RPMI8226 (cell line): ENCODE measurements at places on chromosomes 6 and 20.

GRCh38 chr20:49819702-49820101 is 7.1 kb downstream of the SLC9A8 start:
- DNase-seq = no peak

- no peak for DNase-seq
These were observed 9.5 kb upstream of the THBD start for GRCh38 chr20:23059001-23059400.

DNA sequence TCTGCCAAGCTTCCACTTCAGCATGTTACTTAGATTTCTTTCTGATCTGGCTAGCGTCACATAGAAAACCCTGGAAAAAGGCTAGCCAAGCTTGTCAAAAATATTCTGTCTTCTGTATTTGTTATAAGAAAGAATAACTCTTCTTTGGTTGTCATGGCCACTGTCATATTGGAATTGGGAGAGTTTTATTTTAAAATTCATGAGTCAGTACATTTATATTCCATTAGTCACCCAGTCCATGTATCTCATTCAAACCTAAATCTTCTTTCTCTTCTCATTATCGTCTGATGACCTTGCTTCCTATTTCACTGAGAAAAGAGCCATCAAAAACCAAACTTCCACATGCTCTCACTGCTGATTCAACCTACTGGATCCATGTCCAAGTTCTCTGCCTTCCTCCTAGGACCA is 65.7 kb downstream of the EPM2A start:
- DNase-seq = no peak

GRCh38 chr6:52610745-52611355 is 34.0 kb upstream of the TRAM2 start:
- no peak for DNase-seq

GRCh38 chr20:22447447-22447778 is 137.0 kb downstream of the FOXA2 start:
- no peak for DNase-seq

- peak; percentile 90 for DNase-seq
These were observed 52.9 kb upstream of the FNDC1 start for GRCh38 chr6:159116343-159116742.

- peak; percentile 57 for DNase-seq
These were observed 119.4 kb downstream of the NCOA3 start for GRCh38 chr20:47620808-47621805.

GRCh38 chr20:32395066-32395465 is 36.9 kb downstream of the ASXL1 start:
- no peak for DNase-seq

DNA sequence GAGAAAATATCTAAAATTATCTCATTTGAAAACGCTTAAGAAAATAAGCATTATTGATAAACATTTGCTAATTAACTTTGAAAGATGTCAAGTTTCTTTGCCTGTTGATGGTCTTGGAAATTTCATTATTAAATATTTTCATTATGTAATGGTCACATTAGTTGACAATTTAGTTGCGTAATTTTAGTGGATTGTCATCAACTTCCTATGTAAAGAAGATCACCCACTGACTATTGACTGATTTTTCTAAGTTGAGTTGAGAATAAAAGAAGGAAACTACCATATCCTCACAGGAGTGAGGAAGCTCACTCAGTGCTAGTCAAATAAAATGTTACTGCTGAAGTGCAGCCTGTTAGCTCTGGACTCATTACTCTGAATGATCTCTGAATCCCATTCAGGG is 79.9 kb upstream of the LY86 start:
- DNase-seq = no peak

- peak; percentile 19 for DNase-seq
These were observed 63.3 kb downstream of the ARHGAP18 start for GRCh38 chr6:129646642-129647041.

GRCh38 chr6:128161839-128162238 is 261.0 kb upstream of the THEMIS start:
- no peak for DNase-seq
